ENCODE measurements at places on chromosomes 12 and 14. TPM values are rescaled to one million over a fixed set of nuclear protein-coding genes. Genes with fewer than 3 reads are reported as not detected.

DNA sequence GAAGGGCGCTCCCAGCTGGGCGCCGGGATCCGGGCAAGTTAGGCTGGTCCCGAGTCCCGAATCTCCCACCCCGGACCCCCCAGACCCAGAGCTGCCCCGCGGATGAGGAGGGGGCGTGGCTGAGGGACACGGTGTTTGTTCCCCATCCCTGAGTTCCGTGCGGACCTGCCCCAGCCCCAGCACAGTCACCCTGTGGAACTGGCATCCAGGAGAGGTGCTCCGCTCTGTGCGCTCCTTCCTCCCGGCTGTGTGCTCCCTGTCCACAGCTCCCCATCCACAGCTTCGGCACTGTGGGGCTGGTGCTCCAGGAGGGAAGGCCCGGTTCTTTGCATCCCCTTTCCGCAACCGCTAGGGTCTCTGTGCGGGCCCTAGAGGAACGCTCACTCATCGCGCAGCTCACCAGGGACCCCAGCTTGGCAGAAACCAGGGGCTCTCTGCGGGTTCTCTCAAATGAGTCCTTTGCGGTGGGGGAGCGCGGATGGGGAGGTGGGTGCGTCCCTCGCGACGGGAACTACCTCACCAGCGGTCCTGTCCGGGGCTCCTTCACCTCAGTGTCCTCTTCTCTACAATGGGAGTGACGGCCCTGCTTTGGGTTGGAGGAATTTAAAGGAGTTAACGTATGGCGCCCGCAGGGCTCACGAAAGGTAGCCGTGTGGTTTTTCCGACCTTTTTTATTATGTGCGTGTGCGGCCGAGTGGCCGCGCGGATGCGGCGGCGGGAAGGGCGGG lies 845 bp downstream of the TMEM132C start:
- DNase-seq = no peak

DNA sequence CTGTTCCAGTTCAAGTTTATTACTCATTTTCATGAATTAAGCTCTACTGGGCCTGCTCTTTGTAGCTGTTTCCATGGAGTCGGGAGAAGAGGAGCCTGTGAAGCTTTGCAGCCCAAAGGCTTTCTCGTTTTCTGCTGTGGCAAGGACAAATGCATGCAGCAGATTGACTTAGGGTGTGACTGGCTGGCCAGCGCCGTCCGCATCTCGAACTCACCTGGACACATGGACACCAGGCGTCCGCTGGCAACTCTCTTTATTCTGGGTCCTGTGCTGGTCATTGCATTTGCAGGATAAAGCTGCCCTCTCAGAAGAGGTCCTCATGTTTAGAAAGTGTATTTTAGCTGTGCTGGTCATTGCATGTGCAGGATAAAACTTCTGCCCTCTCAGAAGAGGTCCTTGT lies 350.4 kb downstream of the TMEM121 start:
- DNase-seq = no peak

GRCh38 chr12:120842595-120842994 lies 61.6 kb downstream of the SPPL3 start:
- DNase-seq = no peak

LRRK2 gene
- total RNA-seq = 21.2 TPM

DNA sequence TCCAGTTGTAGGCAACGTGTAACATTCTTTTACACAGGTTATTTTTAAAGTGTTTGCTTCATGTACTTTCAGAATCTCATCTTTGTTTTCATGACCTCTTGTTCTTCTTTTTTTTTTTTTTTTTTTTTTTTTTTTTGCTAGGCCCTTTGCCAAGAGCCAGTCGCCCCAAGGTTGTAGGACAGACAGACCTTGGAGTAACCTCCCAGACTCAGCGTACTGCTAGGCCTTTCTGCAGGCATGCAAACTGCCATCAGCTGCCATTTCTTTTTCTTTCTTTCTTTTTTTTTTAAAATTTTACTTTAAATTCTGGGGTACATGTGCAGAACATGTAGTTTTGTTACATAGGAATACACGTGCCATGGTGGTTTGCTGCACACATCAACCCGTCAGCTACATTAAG lies 452.3 kb upstream of the MDGA2 start:
- no peak for DNase-seq

GRCh38 chr14:52318826-52319645 lies 4.9 kb downstream of the PTGER2 start:
- no peak for DNase-seq

GRCh38 chr14:103532216-103533136 lies 3.5 kb downstream of the TRMT61A start:
- no peak for DNase-seq

CCDC197 gene
- total RNA-seq = not detected

DNA sequence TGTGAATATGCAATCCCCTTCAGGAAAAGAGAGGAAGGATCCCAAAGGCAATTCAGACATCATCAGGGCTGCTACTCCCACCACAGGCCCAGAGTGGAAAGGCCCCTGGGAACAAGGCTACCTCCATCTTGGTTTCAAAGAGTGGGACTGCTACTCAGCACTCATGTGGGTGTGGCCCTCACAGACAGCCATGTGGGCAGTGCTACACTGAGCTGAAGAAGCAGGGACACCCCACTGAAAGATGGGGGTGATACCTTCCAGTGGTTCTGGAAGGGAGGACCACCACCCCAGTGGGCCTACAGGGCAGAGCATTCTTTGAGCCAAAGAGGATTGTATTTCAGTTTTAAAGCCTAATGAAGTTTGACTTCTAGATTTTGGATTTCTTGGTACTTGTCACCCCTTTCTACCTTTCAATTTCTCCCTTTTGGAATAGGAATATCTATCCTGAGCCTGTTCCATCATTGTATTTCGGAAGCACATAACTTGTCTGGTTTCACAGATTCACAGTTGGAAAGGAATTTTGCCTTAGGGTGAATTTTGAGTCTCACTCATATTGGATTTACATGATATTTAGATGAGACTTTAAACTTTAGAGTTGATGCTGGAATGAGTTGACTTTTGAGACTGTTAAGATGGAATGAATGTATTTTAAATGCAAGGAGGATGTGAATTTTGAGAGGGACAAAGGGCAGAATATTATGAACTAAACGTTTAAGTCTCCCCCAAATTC lies 16.5 kb upstream of the LTA4H start:
- no peak for DNase-seq

- no peak for DNase-seq
Observed at GRCh38 chr14:106039400-106039799, 513.0 kb downstream of the TMEM121 start.

DNA sequence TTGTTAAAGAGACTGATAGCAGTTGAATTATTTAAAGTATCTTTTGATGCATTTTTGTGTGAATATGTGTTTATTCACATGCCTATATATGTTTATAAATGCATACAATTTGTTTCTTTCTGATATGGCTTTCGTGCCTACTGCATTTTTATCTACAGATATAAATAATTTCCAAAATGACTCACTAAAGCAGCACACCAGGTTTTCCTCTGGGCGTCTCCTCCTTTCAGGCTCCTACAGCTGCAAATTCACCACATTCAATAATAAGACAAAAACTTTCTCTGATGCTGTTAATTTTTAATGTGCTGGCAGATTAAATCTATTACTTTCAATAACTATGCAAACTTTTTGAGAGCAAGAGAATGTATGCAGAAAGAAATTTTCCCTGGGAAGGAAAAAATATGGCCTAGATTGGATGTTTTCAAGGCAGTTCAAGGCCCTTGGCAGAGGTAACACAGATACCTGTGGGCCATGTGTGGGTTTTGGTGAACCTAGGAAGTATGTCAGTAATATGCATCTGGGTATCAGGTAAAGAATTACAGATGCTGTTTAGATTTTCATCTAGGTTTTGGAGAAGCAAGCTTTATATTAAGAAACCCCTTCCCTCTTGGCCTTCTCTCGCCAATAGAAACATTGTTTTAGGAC lies 381.8 kb downstream of the EGLN3 start:
- no peak for DNase-seq

RTN1 gene
- 6.1 TPM for total RNA-seq
